ENCODE measurements at places on chromosomes 5 and 9.

GRCh38 chr5:56454219-56454862 is 221.2 kb upstream of the ANKRD55 start:
- no peak for DNase-seq

DNA sequence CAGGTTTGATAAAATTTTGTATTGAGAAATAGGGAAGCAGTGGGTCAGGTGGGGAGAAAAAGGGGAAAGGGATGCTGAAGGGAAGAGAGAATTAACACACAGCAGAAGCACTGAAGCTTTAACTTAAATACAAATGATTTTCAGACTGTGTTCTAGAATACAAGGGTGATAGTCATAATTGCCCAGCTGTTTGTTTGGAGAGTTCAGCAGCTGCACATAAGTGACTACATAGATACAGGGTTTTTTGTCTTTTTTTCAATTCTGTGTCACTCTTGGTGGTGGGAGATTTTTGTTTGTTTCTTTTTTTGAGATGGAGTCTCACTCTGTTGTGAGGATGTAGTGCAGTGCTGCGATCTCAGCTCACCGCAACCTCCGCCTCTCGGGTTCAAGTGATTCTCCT is 590.4 kb upstream of the SEMA6A start:
- no peak for DNase-seq

- no peak for DNase-seq
Observed at GRCh38 chr5:57032151-57032551, 80.2 kb upstream of the MIER3 start.

DNA sequence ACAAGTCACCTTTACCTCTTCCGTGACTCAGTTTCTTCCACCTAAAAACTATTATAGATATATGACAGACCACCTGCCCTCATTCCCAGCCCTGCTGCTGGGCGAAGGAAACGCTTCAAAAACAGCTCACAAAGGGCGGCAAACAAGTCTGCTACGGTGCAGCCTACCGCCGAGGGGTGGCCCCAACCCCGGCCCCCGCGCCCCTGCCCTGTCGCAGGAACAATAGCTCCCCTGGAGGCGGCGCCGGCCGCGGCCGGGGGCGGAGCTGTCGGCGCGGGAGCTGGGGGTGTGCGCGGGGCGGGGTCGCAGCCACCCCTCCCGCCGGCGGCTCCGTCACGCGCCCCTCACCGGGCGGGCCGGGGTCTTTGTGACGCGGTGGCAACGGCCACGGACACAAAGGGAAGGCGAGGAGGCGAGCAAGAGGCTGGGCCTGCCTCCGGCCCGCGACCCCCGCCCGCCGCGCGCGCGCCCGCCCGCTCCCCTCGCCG is at the start of gene TMEFF1:
TMEFF1 (plus strand) TSS at position 362 of the 488 bp plus-strand sequence. CDS start 396 bp downstream, outside the sequence.
- DNase-seq, result peak; percentile 38

DNA sequence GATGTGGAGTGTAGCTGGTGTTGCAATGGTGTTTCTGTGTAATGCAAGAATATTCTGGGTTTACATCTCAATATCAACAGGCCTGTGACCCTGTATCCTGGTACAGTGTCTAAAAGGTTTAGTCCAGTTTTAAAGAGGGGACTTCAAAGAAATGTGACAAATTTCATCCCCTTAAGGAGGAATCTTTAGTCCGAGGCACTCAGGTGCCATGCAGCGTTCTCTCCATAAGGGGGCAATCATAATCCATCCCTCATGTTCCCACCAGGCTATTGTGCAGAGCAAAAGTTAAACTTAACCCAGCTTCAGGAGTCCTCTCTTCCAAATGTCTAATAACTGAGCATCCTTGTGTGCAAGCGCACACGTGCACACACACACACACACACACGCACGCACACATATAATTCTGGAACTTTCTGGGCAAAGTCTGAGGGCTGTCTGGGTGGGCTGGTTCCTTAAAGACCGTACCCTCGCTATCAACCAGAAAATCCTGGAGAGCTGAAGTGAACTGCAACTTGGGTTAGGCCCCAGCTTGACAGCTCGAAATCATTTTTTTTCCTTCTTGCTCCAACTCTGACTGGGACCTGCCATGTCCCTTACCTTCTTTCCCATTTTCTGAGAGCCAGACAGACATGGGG is 46.0 kb downstream of the CRB2 start:
- peak; percentile 57 for DNase-seq

All from GM19239 (cell line).